ENCODE measurements at places on chromosomes 13 and 19.

- DNase-seq, result no peak
- no peak overlapping the region for H3K27ac ChIP-seq
- H3K27me3 ChIP-seq, result peaks cover 62% of the 10 kb centered on the region
Observed at GRCh38 chr13:110566171-110566570, 4.6 kb upstream of the RAB20 start.

GRCh38 chr19:56567274-56568120 is at the start of gene ZNF470:
ZNF470 (plus strand) TSS chr19:56567468; CDS start chr19:56570312, 2,844 bp downstream.
- H3K27me3 ChIP-seq, result no peaks in the 10 kb centered on the region
- H3K27ac ChIP-seq, result peak within 1 kb of the TSS; percentile 94
- peaks cover 11% of the 10 kb centered on the region for H3K4me1 ChIP-seq
- peak; percentile 85 for DNase-seq

DNA sequence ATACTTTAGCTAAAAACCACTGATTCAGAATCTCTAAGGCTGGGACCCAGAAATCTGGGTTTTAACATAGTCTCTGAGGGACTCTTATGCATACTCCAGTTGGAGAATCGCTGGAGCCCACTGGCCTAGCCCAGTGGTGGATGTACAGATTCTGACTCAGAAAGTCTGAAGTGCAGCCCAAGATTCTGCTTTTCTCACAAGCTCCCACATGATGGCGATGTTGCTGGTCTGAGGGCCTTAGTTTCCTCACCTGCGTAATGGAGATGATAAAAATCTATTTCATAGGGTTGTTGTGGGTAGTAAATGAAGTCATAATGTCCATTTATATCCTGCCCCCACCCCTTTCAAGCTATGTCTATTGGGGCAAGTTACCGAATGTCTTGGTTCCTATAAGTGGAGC is 7.7 kb upstream of the CDADC1 start:
- peak; percentile 40 for DNase-seq
- H3K4me3 ChIP-seq, result no peak overlapping the region
- H3K36me3 ChIP-seq, result no peaks in the 10 kb centered on the region
- no peaks in the 10 kb centered on the region for H3K4me1 ChIP-seq
- H3K27ac ChIP-seq, result no peak overlapping the region
- H3K27me3 ChIP-seq, result no peaks in the 10 kb centered on the region

GRCh38 chr19:50341091-50341564 is 12.0 kb upstream of the KCNC3 start:
- H3K4me3 ChIP-seq, result no peak overlapping the region
- DNase-seq, result no peak
- H3K4me1 ChIP-seq, result peaks cover 2% of the 10 kb centered on the region
- H3K36me3 ChIP-seq, result no peaks in the 10 kb centered on the region
- no peak overlapping the region for H3K27ac ChIP-seq
- peaks cover 9% of the 10 kb centered on the region for H3K27me3 ChIP-seq

DNA sequence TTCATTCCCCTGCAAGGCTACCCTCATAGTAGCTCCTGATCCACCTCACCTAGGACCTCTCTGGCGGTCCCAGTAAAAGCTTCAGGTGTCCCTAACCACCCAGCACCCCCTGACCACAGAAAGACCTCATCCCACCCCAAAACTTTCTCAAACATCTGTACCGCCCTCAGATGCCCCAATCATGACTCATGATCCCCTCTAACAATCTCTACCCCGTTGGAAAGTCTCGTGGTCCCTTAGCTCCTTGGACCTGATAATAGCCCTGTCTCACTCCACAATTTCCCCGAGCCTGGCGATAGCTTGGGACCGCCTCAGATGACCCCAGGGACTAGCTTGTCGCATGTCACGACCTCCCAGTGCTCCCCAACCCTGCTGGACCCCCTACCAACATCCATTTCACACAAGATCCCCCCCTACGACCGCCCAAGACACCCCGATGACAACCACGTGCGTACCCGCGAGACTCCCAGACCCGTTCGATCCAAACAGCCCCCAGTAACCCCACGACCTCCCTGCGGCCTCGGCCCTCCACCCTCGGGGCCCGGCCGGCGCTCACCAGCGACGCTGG is 450 bp downstream of the NDUFA11 start:
- H3K4me1 ChIP-seq, result peaks cover 29% of the 10 kb centered on the region
- no peak for DNase-seq
- H3K27me3 ChIP-seq, result no peaks in the 10 kb centered on the region

DNA sequence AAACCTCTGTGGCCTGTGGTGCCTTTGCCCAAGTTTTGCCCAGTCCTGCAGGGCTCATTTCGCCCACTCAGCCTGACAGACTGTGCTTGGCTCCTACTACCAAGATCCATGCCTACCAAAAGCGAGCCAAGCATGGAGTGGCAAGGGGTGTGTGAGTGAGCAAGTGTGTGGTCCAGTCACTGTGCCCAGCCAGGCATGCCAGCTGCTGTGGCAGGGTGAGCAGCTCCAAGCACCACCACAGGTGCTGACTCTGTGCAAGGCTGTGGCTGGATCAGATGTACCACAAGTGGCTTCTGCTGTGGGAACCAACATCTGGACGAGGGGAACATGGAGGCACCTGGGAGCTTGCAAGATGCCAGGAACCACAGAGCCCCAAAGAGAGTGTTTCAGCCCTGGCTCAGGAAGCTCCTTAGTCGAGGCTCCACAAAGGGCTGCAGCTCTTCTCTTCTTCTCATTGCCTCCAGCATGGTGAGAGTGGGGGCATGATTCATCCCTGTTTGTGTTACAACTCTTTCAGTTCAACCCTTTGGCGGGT is 1564.2 kb upstream of the MIR17HG start:
- H3K36me3 ChIP-seq, result no peaks in the 10 kb centered on the region
- H3K27ac ChIP-seq, result no peak overlapping the region
- no peak overlapping the region for H3K4me3 ChIP-seq
- no peaks in the 10 kb centered on the region for H3K27me3 ChIP-seq
- no peak for DNase-seq

- peak overlapping the region; percentile 74 for H3K27ac ChIP-seq
- H3K4me1 ChIP-seq, result peaks cover 23% of the 10 kb centered on the region
- H3K4me3 ChIP-seq, result no peak overlapping the region
Observed at GRCh38 chr19:1950640-1951039, 9.7 kb downstream of the CSNK1G2 start.

- no peaks in the 10 kb centered on the region for H3K27me3 ChIP-seq
- H3K27ac ChIP-seq, result no peak overlapping the region
- H3K4me3 ChIP-seq, result no peak overlapping the region
- H3K36me3 ChIP-seq, result no peaks in the 10 kb centered on the region
- H3K4me1 ChIP-seq, result no peaks in the 10 kb centered on the region
Observed at GRCh38 chr13:62246581-62246980, 830.9 kb upstream of the PCDH20 start.

DNA sequence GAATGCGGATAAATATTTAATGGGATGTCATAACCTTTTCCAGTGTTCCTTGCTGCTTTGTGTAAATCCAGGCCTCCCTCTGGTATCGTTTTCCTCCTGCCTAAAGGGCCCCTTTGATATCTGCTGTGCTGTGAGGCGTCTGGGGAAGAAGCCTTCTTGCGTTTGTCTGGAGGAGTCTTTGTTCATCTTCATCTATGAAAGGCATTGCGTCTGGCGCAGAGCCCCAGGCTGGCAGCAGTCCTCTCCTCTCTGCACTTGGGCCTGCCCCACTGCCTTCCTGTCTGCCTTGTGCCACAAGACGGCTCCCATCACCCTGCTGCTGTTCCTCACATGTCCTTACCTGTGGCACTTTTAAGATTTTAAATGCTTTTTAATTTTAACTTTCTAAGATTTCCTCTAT is 9.8 kb downstream of the PROZ start:
- no peak overlapping the region for H3K27ac ChIP-seq
- no peak for DNase-seq
- peaks cover 2% of the 10 kb centered on the region for H3K36me3 ChIP-seq
- no peak overlapping the region for H3K4me3 ChIP-seq
- H3K27me3 ChIP-seq, result no peaks in the 10 kb centered on the region

GRCh38 chr13:22893777-22894176 is 287.0 kb upstream of the SGCG start:
- no peaks in the 10 kb centered on the region for H3K4me1 ChIP-seq
- H3K27me3 ChIP-seq, result no peaks in the 10 kb centered on the region
- H3K36me3 ChIP-seq, result no peaks in the 10 kb centered on the region
- H3K27ac ChIP-seq, result no peak overlapping the region

DNA sequence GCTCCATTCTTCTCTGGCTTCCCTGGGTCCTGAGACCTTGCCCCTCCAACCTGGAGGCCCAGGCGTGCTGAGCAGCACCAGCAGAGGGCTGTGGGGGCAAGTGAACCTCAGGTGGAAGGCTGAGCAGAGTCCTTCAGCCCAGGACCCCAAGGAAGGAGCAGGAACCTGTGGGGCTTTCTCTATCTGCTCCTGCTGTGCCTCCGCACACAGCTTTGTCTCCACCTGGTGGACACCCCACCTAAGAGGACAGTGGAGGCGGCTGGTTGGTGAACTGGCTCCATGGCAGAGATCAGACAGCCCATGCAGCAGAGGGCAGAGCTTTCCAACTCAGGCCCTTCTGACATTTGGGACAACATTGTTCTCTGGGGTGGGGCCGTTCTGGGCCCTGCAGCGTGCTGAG is 19.7 kb downstream of the ZFR2 start:
- DNase-seq, result peak; percentile 49
- no peaks in the 10 kb centered on the region for H3K27me3 ChIP-seq
- H3K4me1 ChIP-seq, result no peaks in the 10 kb centered on the region
- H3K4me3 ChIP-seq, result no peak overlapping the region
- H3K36me3 ChIP-seq, result no peaks in the 10 kb centered on the region

GRCh38 chr13:48072304-48072703 is 22.6 kb downstream of the MED4 start:
- H3K4me3 ChIP-seq, result no peak overlapping the region
- H3K4me1 ChIP-seq, result no peaks in the 10 kb centered on the region
- no peak for DNase-seq
- peaks cover 69% of the 10 kb centered on the region for H3K36me3 ChIP-seq

DNA sequence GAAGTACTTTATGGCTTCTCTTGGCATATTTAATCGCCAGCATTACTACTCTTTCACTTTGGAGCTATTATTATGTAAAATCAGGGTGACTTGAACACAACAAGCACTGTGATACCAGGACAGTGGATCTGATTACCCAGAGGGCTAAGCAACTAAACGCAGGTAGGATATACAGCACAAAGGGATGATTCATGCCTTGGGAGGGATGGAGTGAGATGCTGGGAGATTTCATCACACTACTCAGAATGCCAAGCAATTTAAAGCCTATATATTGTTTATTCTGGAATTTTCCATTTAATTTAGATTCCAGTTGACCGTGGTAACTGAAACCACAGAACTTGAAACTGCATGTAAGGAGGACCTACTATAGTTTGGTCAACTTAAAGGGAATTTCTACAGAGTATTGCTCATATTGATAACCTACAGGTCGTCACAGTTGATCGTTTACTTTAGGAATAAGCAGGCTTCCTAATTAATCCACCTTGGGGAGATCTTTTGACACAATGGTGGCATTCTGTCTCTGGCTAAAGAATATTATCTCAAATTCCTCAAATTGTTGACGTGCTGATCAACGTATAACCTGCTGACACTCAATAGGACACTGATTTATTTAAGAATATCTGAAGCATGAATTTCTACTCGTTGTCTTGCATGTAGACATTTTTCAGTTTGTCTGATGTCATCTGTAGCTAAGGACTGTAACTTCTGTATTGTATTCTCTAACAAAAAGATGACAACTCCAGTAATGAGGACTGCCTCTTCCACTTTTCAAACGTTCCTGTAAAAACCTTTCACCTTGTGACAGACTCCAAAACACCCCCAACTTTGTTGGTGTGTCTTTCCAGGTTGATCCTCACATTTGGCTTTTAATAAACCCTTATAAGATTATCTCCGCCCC is 254.2 kb downstream of the GPC5 start:
- no peak overlapping the region for H3K4me3 ChIP-seq
- no peaks in the 10 kb centered on the region for H3K4me1 ChIP-seq
- H3K36me3 ChIP-seq, result no peaks in the 10 kb centered on the region
- no peak overlapping the region for H3K27ac ChIP-seq

GRCh38 chr19:13726323-13726722 is 38.0 kb upstream of the MRI1 start:
- H3K36me3 ChIP-seq, result no peaks in the 10 kb centered on the region
- no peak overlapping the region for H3K4me3 ChIP-seq
- no peak overlapping the region for H3K27ac ChIP-seq
- peaks cover 9% of the 10 kb centered on the region for H3K4me1 ChIP-seq

DNA sequence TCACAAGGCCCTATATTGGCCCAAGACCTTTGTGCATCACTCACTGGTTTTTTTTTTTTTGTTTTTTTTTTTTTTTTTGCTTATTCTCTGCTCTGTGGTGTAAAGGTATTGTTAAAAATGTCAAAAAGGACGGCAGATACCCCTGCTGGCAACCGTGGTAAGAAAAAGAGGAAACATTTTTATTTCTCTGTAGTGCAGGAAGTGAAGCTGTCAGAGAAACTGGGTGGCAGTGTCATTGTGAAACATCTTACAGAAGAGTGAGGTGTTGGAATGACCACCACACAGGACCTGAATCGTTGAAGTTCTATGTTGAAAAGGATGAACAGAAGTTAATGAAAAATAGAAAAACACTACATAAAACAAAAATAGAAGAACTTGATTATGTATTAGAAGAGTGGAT is 346.4 kb downstream of the FGF9 start:
- H3K4me1 ChIP-seq, result peaks cover 4% of the 10 kb centered on the region
- DNase-seq, result no peak
- no peaks in the 10 kb centered on the region for H3K27me3 ChIP-seq
- no peaks in the 10 kb centered on the region for H3K36me3 ChIP-seq
- no peak overlapping the region for H3K4me3 ChIP-seq
- peak overlapping the region; percentile 53 for H3K27ac ChIP-seq

- no peak overlapping the region for H3K4me3 ChIP-seq
- peaks cover 33% of the 10 kb centered on the region for H3K27me3 ChIP-seq
- no peak overlapping the region for H3K27ac ChIP-seq
- peaks cover under 1% of the 10 kb centered on the region for H3K4me1 ChIP-seq
- no peak for DNase-seq
- no peaks in the 10 kb centered on the region for H3K36me3 ChIP-seq
Observed at GRCh38 chr13:31032528-31033113, 100.2 kb downstream of the TEX26 start.

- H3K36me3 ChIP-seq, result no peaks in the 10 kb centered on the region
- H3K27ac ChIP-seq, result no peak overlapping the region
- no peaks in the 10 kb centered on the region for H3K4me1 ChIP-seq
- no peak for DNase-seq
- peaks cover 71% of the 10 kb centered on the region for H3K27me3 ChIP-seq
- no peak overlapping the region for H3K4me3 ChIP-seq
Observed at GRCh38 chr13:110403315-110403714, 96.2 kb downstream of the COL4A2 start.

DNA sequence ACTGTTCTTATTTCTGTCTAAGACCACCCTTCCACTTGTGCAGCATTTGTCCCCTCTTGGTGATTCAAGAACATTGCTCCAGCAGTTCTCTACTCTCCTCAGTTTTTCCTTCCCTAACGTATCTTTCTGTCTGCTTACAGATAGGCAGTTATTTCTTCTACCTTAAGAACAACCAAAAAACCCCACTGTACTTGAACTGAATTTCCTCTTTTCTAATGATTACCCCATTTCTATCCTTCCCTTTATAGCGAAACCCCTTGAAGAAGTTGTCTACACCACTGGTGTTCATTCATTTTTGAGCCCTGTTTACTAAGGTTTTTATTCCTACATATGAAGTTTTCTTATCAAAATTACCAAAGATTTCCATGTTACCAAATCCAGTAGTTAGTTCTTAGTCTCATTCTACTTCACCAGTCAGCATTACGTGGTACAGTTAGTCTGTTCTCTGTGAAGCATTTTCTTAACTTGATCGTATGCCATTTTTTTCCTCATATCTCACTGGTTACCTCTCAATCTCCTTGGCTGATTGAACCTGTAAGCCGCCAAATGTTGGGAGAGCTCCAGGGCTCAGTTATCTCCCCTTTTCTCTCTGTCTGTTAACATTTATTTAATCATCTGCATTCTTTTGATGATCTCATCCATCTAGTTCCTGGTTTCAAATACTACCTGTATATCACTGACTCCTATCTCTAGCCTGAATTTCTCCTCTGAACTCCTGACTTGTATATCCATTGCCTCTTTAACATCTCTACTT is 9.0 kb downstream of the LSM14A start:
- no peaks in the 10 kb centered on the region for H3K27me3 ChIP-seq
- peak overlapping the region; percentile 13 for H3K27ac ChIP-seq
- DNase-seq, result no peak
- peaks cover 31% of the 10 kb centered on the region for H3K36me3 ChIP-seq
- peak overlapping the region; percentile 95 for H3K4me3 ChIP-seq
- H3K4me1 ChIP-seq, result peaks cover 50% of the 10 kb centered on the region

All from effector memory CD8-positive, alpha-beta T cell (primary cell).